ENCODE measurements at places on chromosomes 5 and 9.
A peak's percentile ranks its signal among the peaks of the same experiment; 100 is the strongest.

DNA sequence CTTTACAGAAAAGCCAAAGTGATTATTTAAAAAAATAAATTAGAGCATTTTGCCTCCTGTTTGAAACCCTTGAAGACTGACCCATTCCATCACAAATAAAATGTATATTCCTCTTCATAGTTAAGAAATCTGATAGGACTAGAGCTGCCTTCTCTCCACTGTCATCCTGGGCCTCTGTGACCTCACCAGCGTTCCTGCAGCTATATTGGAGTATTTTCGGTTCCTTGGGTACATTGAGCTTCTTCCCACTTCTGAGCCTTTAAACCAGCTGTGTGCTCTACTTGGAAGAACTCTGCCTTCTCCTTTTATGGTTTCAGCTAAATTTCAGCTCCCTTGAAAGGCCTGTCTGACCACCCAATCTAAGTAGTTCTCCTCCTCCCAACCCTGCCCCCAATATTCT lies 99.1 kb upstream of the ABCA1 start:
- DNase-seq = no peak

DNA sequence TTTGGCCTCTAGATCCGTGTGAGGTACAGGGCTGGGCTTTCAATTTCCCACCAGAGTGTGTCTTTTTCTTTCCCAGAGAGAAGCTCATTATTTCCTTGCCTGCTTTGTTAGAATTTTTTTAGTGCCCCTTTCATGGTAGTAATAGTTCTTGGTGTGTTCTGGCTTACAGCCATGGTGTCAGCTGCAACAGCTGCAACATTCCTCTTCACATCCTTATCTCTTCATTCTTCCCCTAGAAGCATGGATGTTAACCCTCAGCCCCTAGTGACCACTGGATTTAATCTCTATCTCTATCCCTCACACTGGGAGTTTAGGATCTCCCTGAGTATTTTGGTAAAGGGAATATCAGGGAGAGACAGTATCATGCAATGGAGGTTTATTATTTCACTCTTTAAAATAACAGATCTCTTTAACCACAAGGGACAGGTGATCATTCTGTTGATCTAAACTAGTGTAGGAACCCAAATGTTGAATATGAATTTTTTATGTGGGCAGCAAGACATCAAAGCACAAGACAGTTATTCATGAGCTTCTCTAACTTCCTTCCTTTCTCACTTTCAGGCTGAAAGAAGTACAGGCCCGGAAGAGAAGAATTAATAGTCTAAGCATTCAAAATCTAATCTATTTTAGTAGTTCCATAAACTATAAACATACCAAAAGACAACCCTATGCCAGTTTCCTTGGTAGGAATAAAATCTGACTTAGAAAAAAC lies 160.2 kb downstream of the FAM170A start:
- DNase-seq = no peak

DNA sequence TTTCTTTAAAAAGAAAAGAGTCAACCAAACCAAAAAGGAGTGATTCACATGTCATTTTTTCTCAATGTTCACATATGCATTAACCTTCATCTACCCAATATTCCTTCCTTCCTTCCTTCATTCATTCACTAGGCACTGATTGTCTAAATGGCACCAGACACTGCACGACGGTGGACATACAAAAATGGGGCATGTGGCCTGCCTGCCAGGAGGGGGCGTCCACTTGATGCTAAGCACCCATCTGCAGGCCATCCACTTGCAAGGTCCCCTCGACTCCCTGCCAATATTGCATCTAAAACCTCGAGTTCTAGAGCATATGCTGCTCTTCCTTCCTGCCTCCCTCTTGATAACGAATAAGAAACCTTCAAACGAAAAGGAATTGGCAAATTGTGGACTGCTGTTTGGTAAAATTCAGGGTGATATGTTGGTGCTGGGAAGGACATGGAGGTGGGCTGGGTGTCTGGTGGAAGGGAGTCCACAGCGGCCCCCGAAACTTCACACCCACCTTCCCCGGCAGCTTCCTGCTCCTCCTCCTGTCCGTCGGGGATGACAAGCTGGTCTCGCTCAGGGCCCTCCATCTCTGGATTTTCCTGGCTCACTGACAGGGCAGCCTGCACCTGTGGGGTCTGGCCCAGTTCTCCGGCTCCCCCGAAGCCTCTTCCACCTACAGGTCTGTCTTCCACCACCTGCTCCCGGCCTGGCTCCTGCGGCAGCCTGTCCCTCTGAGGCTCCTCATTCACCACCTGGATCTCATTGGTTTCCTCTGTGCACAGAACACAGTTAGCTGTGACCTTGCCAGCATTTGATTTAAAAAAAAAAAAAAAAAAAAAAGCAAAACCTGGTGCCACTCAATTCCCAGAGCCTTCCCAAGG lies 64.3 kb downstream of the GOLM1 start:
- DNase-seq = no peak

DNA sequence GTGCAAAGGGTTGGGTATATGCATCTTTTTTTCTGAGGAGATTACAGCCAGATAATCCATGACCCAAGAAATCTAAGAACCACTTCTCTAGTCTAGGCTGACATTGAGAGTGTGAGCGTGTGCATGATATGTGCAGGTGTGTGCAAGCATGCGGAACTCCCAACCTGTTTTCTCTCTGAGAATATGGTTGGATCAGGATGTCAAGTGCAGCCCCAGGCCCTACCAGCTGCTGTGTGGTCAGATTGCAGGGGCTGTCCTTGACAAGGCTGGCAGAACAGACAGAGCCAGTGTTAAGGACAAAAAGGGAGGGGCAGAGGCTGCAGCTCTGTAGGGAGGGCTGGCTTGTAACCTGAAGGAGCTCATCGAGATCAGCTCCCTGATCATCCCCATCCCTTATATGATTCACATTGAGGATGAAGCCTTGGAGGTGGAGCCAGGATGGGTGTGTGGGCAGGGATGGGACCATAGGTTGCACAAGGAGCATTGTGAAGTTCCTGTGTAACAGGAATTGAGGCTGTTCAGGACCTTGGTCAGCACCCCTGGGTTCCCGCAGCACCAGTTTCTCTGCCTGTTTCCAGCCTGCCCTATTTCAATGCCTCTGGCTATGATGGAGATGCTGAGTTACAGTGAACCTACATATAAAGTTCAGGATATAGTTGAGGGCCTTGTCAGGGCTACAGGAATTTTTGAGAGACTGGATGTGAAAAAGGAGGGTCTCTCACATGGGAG lies 52.6 kb upstream of the ARAP3 start:
- DNase-seq = no peak

- no peak for DNase-seq
Measured at GRCh38 chr9:80648336-80648735, 1041.0 kb downstream of the TLE1 start.

GRCh38 chr5:173456751-173457171 lies 128.5 kb upstream of the STC2 start:
- no peak for DNase-seq

DNA sequence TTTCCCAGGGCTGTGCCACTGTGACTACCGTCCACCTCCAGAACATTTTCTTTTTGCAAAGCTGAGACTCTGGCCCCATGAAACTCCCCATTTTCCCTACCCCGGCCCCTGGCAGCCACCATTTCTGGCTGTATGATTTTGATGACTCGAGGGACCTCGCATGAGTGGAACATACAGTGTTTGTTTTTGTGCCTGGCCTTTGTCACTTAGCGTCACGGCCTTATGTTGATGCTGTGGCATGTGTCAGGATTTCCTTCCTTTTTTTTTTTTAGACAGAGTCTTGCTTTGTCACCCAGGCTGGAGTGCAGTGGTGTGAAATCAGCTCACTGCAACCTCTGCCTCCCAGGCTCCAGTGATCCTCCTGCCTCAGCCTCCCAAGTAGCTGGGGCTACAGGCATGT lies 42.7 kb downstream of the ASS1 start:
- peak; percentile 18 for DNase-seq

DNA sequence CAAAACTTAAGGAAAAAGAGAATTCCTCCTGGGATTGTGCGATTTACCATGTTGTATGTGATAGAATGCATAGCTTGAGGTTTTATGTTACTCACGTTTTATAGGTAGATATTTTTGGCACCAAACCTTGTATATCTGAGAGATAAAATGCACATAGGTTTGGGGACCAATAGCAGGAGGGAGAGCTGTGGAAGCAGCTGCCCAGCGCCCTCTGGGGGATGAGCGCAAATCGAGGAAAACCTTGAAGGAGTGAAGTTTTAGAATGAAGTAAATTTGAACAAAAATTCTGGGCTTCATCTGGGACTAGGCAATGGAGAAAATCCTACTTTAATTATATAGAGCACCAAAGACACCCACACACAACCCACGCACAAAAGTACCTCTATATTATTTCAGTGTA lies 197.0 kb downstream of the ADCY2 start:
- DNase-seq = no peak

GRCh38 chr5:75048457-75048953 lies 3.9 kb downstream of the GCNT4 start:
- no peak for DNase-seq

DNA sequence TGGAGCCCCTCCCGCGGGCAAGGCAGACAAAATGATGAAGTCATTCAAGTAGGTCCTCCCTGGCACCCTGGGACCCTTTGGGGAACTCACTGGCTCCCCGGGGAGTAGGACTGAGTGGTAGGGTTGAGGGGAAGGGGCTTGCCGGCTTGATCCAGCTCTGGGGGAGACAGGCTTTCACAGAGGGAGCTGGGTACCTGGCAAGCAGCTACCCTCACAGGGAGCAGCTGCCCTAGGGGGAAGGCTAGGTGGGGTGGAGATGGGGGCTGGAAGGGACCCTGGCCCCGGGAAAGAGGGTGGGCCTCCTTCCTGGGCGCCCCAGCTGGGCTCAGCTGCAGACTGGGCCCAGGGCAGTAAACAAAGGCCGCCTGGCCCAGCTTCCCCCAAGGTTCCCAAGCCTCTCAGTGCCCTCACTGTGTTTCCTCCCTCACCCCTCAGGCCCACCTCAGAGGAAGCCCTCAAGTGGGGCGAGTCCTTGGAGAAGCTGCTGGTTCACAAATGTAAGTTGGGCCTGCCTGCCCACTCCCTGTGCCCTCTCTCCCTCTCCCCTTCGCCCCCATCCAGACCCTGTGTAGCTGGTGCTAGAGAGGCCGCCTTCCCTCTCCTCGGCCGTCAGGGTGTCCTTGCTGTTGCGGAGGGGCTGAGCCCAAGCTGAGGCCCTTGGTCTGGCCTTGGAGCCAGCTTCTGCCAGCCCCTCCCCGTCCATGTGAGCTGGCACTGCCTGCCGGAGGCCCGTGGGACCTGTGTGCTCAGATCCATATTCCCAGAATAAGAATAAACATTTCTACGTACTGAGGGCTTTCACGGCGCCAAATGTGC lies 131.2 kb downstream of the RGS3 start:
- no peak for DNase-seq

DNA sequence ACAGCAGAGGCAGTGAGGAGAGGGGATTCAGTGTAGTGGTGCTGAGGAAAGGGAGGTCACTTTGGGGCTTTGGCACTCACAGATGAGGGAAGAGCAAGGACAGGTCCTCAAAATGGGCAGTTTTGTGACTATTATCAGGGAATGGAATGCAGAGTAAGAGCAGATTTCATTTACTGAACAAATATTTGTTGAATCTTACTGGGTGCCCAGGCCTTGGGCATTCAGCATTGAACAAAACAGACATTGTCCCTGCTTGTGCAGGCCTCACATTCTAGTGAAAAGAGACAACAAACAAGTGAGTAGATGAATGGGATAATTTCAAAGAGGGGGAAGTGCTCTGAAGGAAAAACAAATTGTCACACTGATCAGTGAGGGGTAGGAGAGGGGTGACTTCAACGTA lies 404.1 kb downstream of the DMRT2 start:
- DNase-seq = no peak

GRCh38 chr9:114371343-114371944 lies 16.3 kb downstream of the AKNA start:
- no peak for DNase-seq

- no peak for DNase-seq
Measured at GRCh38 chr5:103424453-103425205, 138.0 kb downstream of the NUDT12 start.

- no peak for DNase-seq
Measured at GRCh38 chr5:2709976-2710689, 41.3 kb downstream of the IRX2 start.

DNA sequence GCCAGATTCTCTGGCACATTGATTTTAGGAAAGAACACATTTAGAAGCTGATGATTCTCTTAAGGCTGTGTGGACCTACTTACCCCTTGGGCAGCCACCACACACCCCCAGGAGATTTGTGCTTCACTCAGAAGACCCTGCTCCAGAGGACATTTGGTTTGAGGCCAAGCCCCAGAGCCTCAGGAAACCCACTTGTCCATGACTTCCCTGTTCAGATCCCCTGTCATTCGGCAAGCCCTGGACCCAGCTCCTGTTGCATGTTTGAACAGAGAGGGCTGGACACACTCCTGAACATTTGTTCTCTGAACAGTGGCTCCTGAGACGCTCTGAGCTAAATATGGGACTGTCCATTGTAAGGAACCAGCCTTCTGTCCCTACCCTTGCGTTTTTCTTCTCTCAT lies 82.1 kb downstream of the AMBP start:
- DNase-seq = peak; percentile 14

GRCh38 chr9:136697146-136697820 lies 10.0 kb upstream of the AGPAT2 start:
- DNase-seq = no peak

GRCh38 chr9:36163049-36163785 lies 6.0 kb upstream of the CCIN start:
- no peak for DNase-seq

- no peak for DNase-seq
Measured at GRCh38 chr5:15604986-15605385, 105.0 kb downstream of the FBXL7 start.

- no peak for DNase-seq
Measured at GRCh38 chr9:127159325-127159801, 36.9 kb upstream of the ANGPTL2 start.

DNA sequence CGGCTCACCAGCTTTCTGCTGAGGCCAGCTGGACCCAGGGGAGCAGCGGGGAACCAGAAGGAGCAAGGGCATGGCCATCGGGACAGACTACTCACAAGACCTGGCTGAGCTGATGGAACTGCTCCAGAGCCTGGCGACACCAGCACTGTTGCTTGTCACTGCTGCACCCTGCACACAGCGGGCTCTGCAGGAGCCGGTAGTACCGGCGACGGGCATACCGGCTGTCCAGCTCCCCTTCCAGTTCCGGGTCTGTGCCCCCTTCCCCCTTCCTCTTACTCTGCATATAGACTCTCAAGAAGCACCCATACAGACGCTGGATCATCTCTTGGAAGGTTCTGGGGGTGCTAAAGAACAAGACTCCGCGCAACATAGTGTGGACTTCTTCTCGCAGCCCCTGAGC lies 974 bp downstream of the ANAPC2 start:
- no peak for DNase-seq

DNA sequence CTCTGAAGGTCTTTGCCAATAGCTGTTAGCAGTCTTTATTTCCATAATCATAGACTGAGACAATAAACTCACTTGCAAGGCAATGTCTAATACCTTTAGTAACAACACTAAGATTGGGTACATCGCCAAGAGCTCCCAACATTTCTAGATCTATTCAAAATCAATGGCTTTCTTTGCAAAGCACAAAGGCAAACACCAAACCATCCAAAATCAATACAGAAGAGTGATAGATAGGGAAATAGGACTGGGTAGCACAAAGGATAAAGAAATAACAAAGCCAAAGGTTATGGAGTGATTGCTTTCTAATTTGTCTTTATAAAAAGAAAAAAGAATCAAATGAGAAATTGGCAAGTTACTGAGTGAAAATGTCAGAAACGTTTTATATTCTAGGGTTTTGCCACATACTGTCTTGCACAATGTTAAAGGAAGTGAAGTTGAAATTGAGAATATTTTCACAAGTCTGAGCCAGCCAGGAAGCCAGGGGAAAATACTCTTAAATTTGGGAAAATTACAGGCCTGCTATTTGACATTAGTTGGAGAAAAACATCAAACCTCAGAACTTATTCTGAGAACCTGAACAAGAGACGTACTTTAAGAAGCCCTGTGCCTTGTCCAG lies 53.3 kb upstream of the LHFPL2 start:
- DNase-seq = no peak
